ENCODE measurements at places on chromosomes 3 and 15.

- no peak for DNase-seq
Observed at GRCh38 chr3:154486949-154487348, 57.0 kb upstream of the GPR149 start.

- DNase-seq = no peak
Observed at GRCh38 chr15:46703871-46704637, 1013.3 kb upstream of the SEMA6D start.

DNA sequence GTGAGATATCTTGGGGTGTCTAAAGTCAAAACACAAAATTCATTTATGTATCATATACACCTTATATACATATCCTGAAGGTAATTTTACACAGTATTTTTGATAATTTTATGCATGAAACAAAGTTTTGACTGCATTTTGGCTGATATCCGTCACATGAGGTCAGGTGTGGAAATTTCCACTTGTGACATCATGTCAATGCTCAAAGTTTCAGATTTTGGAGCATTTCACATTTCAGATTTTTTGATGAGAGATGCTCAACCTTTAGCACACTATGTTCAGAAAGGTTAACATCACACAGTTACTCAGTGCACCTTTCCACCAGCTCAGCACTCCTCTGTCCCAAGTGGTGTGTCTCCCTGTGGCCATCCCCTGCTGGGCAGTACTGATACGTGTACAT is 37.7 kb upstream of the CPB1 start:
- no peak for DNase-seq

DNA sequence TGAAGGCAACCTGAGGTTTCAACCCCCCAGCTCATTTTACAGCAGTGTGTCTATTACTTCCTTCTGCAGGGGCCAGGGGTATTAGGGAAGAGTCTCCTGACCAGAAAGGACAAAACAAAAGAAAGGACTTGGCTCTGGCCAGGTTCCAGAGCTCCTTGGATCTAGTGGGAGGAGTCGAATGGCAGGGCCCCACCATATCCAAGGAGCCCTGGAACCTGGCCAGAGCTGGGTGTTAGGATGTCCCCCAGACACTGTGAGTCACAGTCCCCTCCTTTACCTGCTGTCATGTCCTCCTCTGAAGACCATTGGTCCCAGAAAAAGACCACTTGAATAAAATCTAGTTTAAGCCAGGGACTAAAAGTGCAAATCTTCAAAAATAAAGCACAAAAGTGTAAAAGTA is 113.2 kb downstream of the EEFSEC start:
- DNase-seq = no peak

DNA sequence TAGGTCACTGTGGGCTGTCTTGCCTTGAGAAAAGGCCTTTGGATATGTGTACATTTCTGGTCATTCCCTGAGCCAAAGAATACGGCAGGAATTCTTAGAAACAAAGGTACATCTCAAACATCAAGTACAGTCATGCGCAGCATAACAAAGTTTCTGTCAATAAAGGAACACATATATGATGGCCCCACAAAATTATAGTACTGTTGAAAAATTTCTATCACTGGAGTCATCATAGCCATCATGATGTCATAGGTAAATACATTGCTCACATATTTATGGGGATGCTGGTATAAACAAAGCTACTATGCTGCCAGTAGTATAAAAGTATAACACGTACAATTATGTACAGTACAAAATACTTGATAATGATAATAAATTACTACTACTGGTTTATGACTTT is 38.9 kb upstream of the NECTIN3 start:
- DNase-seq = no peak

DNA sequence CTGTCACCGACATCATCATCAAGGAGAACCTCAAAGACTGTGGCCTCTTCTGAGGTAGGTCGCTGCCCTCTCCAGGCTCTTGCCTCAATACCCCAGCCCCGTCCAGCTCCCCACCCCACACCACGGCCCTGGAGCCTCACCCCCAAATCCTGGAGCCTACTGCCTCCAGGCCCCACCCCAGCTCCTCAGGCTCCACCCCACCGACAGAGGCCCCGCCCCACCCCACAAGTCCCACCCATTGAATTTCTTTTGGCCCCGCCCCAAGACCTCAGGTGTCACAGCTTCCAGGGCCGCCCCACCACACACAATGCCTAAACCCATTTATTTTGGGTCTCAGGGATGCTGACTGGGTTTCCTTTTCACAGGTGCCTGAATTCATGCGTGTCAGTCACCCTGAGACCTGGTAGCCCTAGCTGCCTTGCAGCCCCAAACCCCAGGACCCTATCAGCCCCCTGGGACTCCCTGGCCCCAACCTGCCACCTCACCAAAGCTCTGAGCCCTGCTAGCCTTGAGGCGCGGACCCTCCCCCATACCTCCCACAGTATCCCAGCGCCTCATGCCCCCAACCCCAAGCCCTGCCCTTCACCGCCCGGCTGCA is 3.6 kb downstream of the GNAT1 start:
- no peak for DNase-seq

DNA sequence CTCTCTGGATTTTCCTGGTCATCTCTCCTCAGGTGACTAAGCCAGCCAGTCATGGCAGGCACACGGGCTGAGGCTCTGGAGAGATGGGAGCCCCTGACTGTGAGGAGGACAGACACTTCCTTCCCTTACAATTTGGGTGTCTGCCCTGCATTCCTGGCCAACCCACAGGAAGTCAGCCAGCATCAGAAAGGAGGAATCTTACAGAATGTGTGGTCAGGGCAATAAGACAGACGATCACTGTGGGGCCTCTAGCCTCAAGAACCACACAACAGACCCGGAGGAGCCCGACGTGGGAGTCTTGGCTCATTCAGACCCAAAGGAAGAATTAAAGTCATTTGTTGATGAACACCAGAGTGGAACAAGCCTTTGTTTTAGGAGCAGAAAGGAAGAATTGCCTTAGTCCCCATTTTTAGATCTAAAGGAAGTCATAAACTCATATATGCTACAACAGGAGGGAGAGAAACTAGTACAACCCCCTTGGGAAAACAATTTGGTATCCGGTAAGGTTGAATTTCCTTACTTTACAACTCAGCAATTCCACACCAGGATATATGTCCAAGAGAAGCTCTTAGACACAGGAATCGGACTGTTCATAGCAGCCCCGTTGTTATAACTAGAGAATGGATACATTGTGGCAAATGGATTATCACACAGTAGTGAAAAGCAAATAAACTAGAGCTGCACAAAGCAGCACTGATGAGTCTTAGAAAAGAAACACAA is 62.2 kb downstream of the ABTB1 start:
- DNase-seq = no peak

DNA sequence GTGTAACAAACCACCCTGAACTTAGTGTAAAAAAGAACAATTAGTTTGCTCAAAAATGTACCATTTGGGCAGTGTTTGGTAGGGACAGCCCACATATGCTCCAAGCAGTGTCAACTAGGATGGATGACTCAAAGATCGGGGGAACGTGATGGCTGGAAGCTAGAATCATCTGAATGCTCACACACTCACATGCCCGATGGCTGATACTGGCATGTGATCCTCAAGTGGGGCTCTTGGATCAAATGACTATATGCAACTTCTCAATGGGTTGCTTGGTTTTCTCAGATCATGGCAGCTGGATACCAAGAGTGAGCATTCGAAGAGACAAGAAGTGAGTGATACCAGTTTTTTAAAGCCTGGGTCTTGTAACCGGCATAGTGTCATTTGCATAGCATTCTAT is 335.9 kb upstream of the KCNMB2 start:
- no peak for DNase-seq

Measured in activated naive CD4-positive, alpha-beta T cell (primary cell).